ENCODE measurements at places on chromosomes 3 and 15. TPM values are rescaled to one million over a fixed set of nuclear protein-coding genes. Genes with fewer than 3 reads are reported as not detected.

DNA sequence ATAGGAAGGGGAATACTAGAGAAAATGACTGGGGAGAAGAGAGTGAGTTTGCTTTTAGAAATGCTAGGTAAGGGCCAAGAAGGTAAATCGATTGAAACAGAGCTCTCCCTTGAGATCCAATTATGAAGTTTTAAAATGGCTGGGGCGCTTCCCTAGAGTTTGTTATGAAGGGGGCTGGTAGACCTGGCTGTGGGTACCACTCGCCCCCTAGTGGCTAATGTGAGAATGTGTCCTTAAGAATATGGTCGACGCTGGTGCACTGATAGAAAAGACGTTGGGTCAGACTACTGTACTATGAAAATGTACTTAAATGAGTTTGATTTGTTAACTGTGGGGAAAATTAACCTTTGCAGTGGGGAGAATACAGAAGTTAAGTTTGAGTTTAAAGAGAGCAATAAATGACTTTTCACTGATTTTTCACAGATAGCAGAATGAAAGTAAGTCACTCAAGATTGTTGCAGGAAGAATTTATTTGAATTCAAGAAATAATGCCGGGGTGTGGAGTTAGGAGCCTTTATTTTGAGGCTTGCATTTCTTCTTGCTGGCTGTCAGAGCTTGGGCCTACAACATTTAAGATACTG, 9.2 kb downstream of the TMPRSS7 start:
- peaks cover 2% of the 10 kb centered on the region for H3K4me1 ChIP-seq
- no peaks in the 10 kb centered on the region for H3K27me3 ChIP-seq
- no peak overlapping the region for H3K4me3 ChIP-seq
- H3K27ac ChIP-seq: no peak overlapping the region
- DNase-seq: peak; percentile 70
- no peaks in the 10 kb centered on the region for H3K36me3 ChIP-seq

DNA sequence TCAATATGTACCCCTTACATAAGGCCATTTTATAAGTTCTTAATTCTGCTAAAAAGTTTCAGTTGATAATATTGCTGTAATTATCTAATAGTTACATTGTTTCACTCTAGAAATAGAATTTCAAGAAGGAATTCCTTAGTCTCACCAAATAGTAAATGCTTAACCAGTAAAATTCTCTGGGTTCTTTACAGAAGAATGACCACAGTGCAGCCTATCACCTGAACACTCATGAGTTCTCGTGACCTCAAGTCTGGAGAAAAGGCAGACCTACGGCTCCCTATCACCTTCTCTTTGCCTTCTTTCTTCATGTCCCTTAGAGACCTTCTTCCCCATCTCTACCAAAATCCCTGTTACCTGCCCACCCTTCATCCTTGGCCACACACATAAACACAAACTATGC, 30.9 kb downstream of the CCDC191 start:
- no peaks in the 10 kb centered on the region for H3K27me3 ChIP-seq
- no peaks in the 10 kb centered on the region for H3K36me3 ChIP-seq
- no peak overlapping the region for H3K4me3 ChIP-seq
- peaks cover 2% of the 10 kb centered on the region for H3K4me1 ChIP-seq
- DNase-seq: no peak

DNA sequence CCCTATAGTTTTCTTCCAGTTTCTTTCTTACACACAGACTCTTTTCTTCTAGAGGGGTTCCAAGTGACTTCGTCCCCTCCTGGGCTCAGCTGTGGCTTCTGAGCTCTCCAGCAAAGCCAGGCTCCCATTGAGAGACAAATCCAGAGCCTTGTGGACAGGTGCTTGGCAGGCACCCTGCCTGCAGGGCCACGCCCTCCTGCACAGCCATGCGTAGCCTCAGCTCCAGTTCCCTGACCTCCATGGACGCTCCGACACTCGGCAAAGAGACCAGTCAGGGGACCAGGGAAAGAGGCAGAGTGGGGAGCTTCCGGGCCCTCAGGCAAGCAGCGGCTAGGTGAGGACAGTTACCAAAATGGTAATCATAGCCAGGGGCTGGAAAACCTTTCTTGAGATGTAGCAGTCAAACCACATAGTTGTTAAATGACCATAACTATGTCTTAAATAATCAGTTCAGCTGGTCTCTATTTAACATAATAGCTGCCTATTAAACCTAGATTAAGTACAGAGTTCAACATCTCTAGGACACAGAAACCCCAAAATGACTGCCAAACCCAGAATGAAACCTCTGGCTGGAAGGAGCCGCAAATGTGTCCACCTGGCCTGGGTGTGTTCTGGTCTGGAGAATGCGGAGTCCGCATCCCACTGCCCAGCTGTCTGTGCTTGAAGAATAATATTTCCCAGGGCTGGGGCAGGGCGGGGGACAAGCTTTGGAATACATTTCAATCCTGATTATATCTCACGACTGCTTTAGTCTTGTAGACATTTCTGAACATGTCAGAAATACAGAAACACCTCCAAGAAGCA, 69.3 kb upstream of the RGMA start:
- H3K36me3 ChIP-seq: no peaks in the 10 kb centered on the region
- no peak overlapping the region for H3K4me3 ChIP-seq
- no peak for DNase-seq
- H3K27me3 ChIP-seq: peaks cover under 1% of the 10 kb centered on the region
- H3K27ac ChIP-seq: no peak overlapping the region
- peaks cover under 1% of the 10 kb centered on the region for H3K4me1 ChIP-seq

DNA sequence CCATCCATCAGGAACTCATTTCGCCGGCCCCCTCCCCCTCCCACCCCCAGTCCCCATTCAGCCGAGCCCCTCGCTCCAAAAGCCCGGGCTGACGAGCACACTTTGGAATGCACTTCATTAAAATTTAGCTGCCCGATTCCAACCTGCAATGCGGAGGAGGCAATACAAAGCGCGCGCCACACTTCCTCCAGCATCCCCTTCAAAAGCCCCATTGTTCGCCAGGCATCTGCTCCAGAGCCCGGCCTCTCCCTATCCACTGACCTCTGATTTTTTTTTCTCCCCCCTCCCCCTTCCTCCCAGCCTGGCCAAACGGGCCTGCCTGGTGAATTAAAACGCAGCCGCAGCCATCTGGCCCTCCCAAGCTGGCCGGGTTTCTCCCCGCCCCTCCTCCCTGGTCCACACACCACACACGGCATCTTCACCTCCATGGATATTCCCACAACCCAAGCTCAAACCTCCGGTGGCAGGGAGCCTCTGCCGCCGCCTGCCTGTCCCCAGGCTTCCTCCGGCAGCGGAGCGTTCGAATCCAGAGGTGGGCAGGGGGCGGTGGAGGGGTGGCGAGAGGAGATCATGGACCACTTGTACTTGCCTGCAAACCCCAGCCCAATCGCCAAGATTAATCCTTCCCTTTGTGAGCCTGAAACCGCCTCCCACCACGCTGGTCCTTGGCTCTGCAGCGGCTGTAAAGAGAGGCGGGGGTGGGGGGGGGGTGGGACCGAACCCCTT, 441.3 kb downstream of the MAGI1 start:
- H3K36me3 ChIP-seq: no peaks in the 10 kb centered on the region
- H3K27ac ChIP-seq: no peak overlapping the region
- no peak overlapping the region for H3K4me3 ChIP-seq
- DNase-seq: no peak
- H3K4me1 ChIP-seq: no peaks in the 10 kb centered on the region

DNA sequence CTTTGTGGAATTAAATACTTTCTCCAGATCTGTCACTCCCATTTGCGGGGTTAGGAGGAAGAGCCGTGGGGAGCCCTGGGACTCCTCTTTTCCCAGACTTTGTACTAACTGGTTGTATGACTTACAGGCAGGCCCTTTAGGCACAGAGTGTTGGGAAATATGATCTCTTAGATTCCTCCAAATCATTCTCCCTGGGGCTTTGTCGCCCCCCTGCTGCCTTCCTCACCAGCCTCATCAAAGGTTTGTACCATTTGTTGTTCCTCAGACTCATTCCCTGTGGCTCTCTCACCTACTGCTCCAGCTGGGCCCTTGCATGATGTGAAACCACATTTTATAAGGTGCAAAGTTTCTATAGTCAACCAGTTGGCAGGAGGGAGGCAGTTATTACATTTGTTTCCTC, 56.4 kb downstream of the CRYGS start:
- no peak overlapping the region for H3K4me3 ChIP-seq
- H3K27me3 ChIP-seq: no peaks in the 10 kb centered on the region
- H3K4me1 ChIP-seq: peaks cover 7% of the 10 kb centered on the region

The NOX5 gene
- total RNA-seq: not detected

The RTP3 gene
- total RNA-seq: not detected

The CFAP161 gene
- total RNA-seq: not detected

The TEX9 gene
- 0.85 TPM for total RNA-seq
